ENCODE measurements at places on chromosomes 4 and X.
A peak's percentile ranks its signal among the peaks of the same experiment; 100 is the strongest.

GRCh38 chr4:127410644-127411043 lies 222.1 kb upstream of the INTU start:
- DNase-seq = no peak

- no peak for DNase-seq
These were observed 29.1 kb upstream of the PLS3 start for GRCh38 chrX:115531818-115532403.

DNA sequence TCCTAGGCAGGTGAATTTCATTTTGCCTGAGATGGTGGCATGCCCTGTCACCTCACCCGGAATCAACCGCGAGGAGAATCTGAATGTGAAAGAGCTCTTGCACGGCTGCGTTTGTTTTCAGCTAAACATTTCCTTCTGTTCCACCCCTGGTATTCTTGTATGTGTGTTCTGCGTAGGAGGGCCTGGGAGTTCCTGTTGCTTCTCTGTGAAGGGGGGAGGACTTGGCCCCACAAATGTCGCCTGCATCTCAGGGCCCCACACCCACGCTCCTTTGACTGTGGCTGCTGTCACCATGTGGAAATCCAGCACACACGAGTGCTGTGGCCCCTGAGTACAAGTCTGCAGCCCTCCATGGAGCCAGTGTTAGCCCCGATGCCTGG lies 45.8 kb upstream of the CLCN4 start:
- no peak for DNase-seq

DNA sequence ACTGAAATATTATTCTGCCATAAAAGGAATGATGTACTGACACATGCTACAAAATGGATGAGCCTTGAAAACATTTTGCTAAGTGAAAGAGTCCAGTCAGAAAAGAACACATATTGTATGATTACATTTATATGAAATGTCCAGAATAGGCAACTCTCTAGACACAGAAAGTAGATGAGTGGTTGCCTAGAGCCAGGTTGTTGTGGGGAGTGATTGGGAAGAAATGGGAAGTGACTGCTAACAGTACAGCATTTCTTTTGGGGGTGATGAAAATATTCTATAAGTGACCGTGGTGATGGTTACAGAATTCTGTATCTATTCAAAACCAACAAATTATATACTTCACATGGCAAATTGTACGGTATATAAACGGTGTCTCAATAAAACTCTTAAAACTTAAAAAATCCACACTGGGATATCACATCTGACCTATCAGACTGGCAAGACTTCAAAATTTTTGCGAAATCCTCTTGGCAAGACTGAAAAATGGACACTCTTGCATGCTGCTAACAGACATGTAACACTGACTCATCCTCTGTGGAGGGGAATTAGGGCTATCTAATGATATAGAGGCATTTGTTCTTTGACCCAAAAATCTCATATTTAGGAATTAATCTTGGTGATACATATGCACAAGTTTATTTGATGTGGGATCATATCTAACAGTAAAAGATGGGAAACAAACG lies 71.8 kb downstream of the FAM13A start:
- no peak for DNase-seq

DNA sequence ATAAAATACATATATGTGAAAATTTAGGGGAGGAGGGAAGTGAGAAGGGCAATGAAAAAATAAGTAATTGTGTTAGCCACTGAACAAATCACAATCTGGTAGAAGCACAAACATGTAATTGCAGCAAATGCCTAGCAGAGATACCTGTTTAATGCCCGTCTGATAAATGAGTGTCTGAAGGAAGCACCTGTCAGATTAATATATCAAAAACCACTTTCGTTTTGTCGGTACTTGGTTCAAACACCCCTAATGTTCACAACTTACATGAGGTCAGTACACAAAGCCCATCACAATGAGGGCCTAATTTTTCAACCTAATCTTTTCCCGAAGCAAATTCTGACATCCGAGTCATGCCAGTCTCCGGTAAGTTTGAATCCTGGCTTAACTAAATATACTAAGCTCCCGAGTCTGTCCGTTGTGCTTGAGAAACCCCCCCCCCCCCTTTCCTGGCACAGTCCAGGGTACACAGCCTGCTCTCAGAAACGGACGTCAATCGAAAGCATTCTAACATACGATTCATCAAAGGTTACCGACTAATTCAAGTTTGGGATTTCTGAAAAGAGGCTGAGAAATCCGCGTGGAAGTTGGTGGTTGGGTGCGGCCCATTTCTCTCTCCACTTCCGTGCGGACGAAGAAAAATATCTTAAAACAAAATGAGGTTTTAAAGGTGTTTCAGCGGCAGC lies 758 bp downstream of the SDAD1 start:
- DNase-seq = no peak

- no peak for DNase-seq
These were observed 24.2 kb downstream of the MID2 start for GRCh38 chrX:107849747-107850421.

DNA sequence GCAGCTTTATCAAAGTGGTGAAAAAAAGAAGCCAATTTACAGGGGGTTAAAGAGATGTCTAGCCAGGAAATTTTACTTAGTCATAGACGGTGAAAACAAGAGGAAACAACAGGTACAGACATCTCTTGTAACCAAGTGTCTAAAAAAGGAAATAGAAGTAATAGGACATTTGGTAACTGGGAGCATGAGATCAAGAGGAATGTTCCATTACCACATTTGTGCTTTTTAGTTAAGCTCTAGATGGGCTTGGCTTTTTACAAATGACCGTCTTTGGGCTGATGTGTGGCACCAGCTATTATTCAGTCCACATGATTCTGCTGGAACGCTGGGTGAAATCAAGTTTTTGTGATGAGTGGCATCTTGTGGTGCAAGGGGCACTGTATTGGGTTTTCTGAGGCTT lies 179.5 kb downstream of the SMIM20 start:
- no peak for DNase-seq

DNA sequence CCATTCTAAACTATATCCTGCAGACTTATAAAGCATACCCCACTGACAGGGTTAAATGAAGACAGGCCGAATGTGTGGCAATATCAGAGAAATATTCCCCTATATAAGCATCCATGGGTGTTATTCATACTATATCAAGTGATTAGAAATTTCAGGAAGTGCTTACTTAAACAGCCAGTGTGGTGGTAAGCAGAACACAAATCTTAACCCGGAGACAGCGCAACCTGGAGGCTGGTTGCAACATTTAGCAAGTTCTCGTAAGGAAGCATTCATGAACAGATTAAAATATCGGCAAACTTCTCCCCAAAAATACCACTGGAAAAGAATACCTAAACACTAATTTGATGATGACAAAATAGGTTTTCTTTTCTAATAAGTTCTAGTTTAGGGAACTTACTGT lies 261.2 kb downstream of the CBLL2 start:
- no peak for DNase-seq

GRCh38 chrX:3175659-3176438 lies 134.6 kb downstream of the ARSF start:
- no peak for DNase-seq

DNA sequence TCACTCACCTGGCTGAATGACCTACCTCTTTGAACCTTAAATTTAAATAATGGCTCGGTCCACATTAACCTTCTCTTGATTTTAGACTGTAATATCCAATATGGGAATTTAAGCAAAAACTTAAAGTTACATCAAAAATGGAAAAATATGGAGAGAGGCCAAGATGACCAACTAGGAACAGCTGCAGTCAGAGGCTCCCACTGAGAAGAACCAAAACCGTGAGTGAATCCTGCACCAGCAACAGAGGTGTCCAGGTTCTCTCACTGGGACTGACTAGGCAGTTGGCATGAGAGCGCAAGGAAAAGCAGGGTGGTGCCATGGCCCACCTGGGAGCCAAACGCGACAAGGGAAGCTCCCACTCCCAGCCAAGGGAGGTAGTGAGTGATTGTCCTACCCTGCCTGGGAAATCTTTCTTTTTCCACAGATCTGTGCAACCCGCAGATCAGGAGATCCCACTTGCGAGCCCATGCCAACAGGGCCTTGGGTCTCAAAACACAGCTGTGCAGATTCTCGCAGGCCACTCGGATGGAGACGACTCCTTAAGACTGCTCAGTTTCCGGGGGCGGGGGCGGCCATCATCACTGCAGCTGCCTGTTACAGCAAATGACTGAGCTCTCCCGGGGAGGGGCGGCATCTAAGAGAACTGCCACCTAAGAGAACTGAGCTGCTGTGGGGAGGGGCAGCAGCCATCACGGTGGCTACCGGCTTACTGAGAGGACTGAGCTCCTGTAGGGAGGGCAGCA lies 343.4 kb downstream of the DMD start:
- DNase-seq = no peak

GRCh38 chrX:150602743-150603142 lies 34.3 kb downstream of the MTM1 start:
- no peak for DNase-seq

DNA sequence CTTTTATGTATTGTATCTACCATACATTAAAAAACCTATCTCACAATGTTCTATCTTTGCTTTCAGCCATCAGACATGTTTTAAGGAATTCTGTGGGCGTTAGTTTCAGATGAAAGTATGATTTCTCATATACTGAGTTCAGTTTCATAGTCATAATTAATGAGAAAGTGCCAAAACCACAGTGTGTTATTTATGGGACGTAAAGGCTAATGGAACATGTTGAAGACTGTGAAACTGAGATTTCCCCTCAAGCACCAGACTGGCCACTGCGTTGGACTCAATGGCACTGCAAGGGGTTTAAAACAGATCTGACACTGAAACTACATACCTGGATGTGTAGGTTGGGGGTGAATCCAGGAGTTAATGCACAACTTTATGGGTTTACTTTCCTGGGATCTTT lies 32.0 kb downstream of the F8 start:
- DNase-seq = no peak

GRCh38 chr4:187304133-187304532 lies 580.5 kb upstream of the FAT1 start:
- DNase-seq = no peak

GRCh38 chrX:22193851-22194659 lies 78.7 kb upstream of the CBLL2 start:
- no peak for DNase-seq

GRCh38 chr4:121829511-121829910 lies 5.8 kb upstream of the CCNA2 start:
- DNase-seq = no peak

- DNase-seq = peak; percentile 12
These were observed 82.0 kb downstream of the PLS3 start for GRCh38 chrX:115642895-115643530.

DNA sequence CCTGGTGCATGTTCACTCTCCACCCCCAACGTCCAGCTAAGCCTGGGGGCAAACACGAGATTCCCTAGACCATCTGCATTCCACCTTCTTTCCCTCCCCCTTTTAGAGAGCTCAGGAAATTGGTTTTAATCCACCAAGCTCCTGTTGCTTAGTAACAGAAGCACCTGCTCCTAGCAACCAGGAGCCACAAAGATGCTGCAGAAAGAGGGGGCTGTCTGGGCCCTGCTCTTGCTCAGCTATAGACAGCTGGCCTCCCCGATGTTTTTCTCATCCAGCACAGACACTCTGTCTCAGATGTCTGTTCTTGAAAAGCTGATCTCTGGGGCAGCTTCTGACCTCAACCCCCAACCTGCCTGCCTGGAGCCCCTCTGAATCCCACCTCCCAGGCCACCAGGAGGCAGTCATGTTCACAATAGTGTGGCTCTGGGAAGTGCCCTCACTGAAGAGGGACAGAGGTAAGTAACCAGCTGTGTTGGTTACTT lies 71.5 kb downstream of the SLC16A2 start:
- no peak for DNase-seq

DNA sequence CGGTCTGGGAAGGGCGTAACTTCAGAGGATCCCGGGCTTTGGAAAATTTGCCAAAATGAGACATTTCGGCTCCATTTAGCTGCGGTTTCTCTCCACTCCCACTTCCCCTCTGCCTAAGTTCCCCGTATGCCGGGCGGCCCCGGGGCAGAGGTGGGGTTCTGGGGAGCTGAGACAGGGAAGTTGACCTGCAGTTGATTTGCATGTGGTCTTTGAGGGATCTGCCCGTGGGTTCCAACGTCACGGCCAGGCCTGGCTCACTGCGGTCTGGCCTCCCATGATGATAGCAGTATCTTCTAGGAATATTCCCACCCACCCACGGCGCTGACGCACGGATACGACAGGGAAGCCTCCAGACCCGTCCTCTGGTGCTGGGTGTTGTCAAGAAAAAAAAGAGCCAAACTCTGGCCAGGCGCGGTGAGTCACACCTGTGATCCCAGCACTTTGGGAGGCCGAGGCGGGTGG lies 27.3 kb upstream of the CRLF2 start:
- no peak for DNase-seq

DNA sequence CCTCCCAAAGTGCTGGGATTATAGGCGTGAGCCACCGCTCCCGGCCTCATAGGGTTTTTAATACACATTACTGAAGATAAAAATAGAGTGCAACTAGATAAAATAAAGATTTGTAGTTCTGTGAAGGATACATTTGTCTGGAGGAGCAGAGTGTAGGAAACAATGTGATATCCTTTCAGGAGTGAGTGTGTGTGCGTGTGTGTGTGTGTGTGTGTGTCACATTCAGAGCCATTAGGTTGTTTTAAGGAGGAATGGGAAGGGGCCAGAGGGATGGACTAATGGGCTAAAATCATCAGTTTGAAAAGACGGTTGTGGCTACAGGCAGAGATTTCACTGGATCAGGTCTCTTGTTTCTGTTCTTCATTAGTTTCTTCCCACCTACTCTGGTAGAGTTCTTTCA lies 40.0 kb downstream of the RBPJ start:
- no peak for DNase-seq

GRCh38 chr4:36349938-36350549 lies 68.6 kb downstream of the DTHD1 start:
- DNase-seq = no peak

- DNase-seq = no peak
These were observed 516.9 kb downstream of the PDHA2 start for GRCh38 chr4:96356591-96357370.

GRCh38 chr4:8607603-8608481 lies 15.3 kb downstream of the CPZ start:
- DNase-seq = no peak

DNA sequence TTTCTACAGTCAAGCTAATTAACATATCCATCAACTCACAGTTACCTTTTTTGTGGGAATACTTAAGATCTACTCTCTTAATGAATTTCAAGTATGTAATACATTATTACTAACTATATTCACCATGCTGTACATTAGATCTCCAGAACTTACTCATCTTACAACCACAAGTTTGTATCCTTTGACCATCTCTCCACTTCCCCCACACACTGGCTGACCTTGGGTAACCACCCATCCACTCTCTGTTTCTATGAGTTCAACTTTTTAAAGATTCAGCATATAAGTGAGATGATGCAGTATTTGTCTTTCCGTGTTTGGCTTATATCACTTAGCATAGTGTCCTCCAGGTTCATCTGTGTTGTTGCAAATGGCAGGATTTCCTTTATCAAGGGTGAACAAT lies 30.5 kb upstream of the MAGED1 start:
- DNase-seq = no peak

- no peak for DNase-seq
These were observed 54.1 kb upstream of the PRPS1 start for GRCh38 chrX:107574054-107574683.

GRCh38 chrX:136797787-136798186 lies 17.1 kb upstream of the ARHGEF6 start:
- DNase-seq = no peak

GRCh38 chrX:13334491-13334890 lies 14.6 kb upstream of the ATXN3L start:
- DNase-seq = peak; percentile 8
